Heart left ventricle (tissue), 16 donors: ENCODE measurements at places on chromosomes 5 and 9. TPM values are rescaled to one million over a fixed set of nuclear protein-coding genes. Genes with fewer than 3 reads are reported as not detected.

The PCDHA4 gene
- total RNA-seq = not detected

GRCh38 chr9:3658964-3659363 is 133.2 kb upstream of the RFX3 start:
- H3K27ac ChIP-seq = no peak overlapping the region
- no peak for DNase-seq
- H3K36me3 ChIP-seq = no peaks in the 10 kb centered on the region
- H3K4me1 ChIP-seq = no peaks in the 10 kb centered on the region
- H3K27me3 ChIP-seq = no peaks in the 10 kb centered on the region

The TERT gene
- total RNA-seq = not detected

GRCh38 chr5:53063176-53063575 is 46.4 kb downstream of the MOCS2 start:
- H3K27ac ChIP-seq = no peak overlapping the region
- no peaks in the 10 kb centered on the region for H3K36me3 ChIP-seq

GRCh38 chr9:98712987-98713386 is 4.3 kb upstream of the GABBR2 start:
- no peak for DNase-seq
- H3K36me3 ChIP-seq = no peaks in the 10 kb centered on the region
- no peak overlapping the region for H3K27ac ChIP-seq
- no peak overlapping the region for H3K4me3 ChIP-seq
